Naive B cell (primary cell): ENCODE measurements at places on chromosomes 4 and X.

GRCh38 chr4:133802359-133803140, 399.0 kb downstream of the PABPC4L start:
- no peak for DNase-seq

DNA sequence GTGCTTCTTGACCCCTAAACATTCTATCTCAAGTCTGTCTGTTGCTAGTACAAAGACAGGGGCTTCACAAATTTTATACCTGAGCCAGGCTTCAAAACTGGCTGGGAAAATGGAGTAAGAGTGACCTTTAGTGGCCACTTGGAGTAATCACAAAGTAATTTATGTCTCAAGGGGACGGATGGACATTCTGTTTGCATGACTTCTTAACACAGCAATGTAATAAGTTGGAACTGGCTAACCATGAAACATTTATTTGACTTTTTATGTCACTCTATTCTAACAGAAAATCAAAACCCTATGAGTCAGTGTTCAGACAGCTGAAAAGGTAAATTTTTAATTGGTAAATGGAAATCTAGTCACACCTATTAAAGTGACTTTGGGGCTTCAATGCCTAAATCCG, 600.6 kb downstream of the ANKRD50 start:
- DNase-seq, result peak; percentile 15

DNA sequence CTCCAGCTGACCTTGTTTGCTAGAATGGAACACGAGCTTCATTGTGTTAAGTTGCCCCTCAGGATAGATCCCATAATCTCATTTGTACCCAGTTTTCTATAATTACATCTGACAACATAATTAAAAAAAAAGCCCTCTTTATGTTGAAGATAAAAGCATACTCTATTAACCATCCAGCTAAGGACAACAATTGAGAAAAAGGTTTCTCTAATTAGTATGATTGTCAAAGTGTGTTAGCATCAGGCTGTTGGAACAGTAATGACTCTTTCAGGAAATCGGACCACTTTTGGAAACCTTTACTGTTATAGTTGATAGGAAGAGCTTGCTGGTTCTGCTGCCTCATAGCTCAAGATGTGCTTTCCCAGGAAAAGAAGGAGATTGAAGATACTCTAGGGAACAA, 172.6 kb downstream of the FHIP1A start:
- no peak for DNase-seq

GRCh38 chr4:105784761-105785160, 76.2 kb downstream of the GSTCD start:
- no peak for DNase-seq

DNA sequence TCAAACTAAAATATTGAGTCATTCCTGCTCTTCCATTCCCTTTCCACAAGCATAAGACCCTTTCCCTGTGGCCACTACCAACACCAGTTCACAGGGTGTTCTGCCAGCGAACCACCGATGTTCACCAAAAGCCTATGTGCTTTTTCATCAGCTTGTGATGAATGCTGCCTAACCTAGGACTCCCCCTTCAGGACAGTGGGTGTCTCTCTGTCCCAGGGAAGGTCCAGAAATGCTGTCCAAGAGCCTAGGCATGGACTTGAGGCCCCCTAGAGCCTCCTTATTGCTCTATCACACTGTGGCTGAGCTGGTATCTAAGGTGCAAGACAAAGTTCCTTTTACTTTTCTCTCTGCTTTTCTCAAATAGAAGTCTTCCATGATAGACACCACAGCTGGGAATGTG, 1015.6 kb downstream of the PCDH19 start:
- no peak for DNase-seq

DNA sequence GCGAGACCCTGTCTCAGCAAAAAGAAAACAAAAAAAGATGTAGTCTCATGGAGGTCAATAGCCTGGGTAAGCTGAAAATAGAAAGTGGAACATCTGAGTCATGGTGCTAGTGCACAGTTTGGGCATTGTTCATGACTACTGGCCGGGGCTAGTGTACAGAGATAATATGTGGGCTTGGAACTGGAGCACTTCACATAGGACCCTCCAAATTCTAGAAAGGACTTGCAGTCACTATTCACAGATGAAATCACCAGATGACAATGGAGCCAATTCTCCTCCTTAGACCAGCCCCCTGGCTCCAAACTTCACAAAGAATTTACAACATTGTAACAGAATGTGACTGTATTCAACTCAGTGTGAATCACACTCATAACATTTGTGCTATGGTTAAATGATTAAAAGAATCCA, 367.8 kb upstream of the SLC7A11 start:
- no peak for DNase-seq

DNA sequence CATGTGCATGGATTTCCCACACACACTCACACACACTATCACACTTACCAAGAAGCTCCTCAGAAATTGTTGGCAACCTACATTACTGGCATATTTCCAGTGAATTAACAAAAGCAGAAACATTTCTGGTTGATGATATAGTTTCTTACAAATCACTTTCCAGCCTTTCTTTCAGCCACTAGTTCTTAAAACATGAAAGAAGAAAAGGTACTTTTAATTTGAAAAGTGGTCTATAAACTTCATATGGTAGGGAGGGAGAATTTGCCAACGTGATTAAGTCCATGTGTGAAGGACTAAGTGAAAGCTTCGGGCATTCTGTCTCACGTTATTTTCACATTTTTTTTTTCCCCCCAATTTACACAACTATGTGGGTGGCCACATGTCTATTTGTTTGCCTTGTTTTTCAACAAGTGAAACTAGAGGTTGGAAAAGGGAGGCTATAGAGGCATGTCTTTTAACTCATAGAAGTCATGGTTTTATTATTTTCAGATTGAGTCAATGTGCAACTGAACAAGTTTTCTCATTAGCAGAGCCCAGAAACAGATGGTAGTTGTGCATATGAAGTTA, 832.1 kb upstream of the INTU start:
- DNase-seq, result no peak

GRCh38 chr4:138688408-138689085, 327.0 kb upstream of the NOCT start:
- no peak for DNase-seq

GRCh38 chr4:140866492-140867005, 110.4 kb upstream of the TBC1D9 start:
- no peak for DNase-seq

DNA sequence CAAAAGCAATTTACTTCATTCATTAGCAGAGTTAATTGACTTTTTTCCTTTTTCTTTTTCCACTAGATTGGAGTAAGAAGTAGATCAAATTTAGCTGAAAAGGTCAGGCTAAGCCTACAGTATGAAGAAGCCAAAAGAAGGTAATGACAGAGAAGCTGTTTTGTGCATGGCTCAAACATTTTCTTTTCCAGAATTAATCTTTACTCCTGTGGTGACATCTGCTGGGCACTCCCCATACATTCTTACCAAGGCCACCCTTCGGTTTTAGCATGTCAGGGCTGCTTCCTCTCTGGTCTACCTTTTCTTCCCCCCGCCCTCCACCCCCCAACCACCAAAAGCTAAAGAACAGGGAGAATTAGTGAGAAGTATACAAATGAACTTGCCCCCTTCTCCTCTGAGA, 70.2 kb downstream of the CLDN22 start:
- DNase-seq, result no peak

- no peak for DNase-seq
Observed at GRCh38 chr4:185383451-185383850, 12.3 kb downstream of the LRP2BP start.

- no peak for DNase-seq
Observed at GRCh38 chr4:112645541-112646329, 8.8 kb downstream of the LARP7 start.

- DNase-seq, result no peak
Observed at GRCh38 chr4:84498203-84498934, 723 bp downstream of the NKX6-1 start.

GRCh38 chr4:70688795-70689231, 481 bp downstream of the UTP3 start:
- DNase-seq, result no peak

GRCh38 chr4:6350646-6351045, 81.0 kb downstream of the WFS1 start:
- no peak for DNase-seq

DNA sequence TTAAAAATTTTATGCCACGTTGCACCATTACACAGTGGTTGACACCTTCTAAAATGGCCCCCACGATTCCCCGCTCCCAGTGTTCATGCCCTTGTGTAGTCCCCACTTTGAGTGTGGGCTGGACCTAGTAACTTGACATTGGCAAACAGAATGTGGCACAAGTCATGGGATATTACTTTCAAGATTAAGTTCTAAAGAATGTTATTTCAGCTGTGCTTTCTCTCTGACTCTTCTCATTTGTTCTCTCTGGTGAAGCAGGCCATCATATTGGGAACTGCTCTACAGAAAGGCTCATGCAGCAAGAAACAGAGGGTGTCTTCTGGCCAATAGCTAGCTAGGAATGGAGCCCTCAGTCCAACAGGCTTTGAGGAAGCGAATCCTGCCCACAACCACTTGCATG, 67.1 kb downstream of the ATXN3L start:
- DNase-seq, result no peak

DNA sequence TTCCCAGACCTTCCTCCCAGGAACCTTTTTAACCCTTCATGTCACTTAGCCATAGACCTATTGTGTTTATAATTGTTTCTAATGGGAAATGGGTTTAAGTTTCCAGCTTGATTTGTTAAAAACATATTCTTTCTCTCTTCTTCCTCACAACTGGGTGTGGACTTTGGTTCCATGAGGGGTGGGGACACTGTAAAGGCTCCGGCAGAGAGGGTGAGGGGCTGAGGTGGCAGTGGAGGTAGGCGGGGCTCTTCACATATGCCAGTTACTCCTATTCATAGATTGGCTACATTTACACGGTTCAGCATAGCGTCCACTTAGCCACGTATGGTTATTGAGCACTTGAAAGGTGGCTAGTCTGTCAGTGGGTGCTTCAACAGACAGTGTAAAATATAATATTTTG, 7.8 kb downstream of the INTS6L start:
- no peak for DNase-seq

DNA sequence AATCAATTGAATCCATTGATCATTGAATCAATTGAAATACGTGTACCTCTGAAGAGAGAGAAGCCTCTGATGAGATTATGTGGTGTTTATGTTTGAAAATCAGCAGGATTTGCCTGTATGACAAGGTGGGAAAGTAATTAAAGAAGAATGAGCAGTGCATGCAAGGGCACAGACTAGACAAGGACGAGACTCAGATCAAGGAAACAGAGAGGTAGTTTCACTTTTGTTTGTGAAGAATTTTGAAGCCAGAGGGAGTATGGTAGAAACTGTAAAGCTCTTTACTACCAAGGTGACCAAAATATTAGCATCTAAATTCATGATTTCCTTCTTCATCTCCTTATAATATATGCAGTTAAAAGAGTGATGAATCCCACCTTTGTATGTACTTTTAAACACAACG, 1830.0 kb upstream of the IGFBP7 start:
- DNase-seq, result no peak

DNA sequence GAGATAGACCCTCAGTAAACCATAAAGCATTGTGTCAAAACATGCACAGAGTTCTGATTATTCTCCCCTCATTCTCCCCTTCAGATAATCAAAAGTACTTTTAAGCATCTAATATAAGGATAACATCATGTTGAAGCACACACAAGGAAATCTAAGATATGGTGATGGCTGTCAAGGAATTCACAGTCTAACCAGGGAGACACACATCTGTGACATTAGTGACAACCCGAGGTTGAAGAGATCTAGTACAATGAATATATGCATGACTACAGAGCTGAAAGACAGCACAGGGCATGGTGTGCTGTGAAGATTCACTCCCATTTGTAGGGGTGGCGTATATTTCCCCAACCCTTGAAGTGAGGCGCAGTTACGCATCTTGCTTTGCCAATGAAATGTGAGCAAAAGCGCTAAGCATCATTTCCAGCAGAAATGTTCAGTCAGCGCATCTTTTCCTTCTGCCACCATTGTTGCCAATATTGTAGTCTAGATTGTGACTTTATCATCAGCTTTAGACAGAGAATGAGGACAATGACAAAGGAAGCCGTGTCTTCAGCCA, 122.0 kb downstream of the NSUN7 start:
- DNase-seq, result no peak

DNA sequence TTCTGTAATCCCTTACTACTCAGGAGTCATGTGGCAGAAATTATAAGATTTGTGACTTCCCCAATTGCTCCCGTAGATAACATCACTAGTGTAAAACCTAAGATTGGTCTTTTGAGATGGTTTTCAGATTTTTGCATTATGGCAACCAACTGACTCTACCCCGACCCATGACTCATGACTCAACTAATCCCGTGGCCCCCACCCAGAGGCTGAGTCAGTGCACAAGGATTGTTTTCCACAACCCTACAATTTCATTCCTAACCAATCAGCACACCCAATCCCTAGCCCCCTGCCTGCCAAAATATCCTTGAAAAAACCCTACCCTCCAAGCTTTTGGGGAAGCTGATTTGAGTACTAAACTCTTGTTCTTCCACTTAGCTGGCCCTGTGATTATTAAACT, 109.4 kb upstream of the FAM9C start:
- DNase-seq, result no peak

GRCh38 chr4:89685690-89686089, 151.3 kb downstream of the SNCA start:
- no peak for DNase-seq
